ENCODE measurements at places on chromosomes 12 and 14. TPM values are rescaled to one million over a fixed set of nuclear protein-coding genes. Genes with fewer than 3 reads are reported as not detected.

DNA sequence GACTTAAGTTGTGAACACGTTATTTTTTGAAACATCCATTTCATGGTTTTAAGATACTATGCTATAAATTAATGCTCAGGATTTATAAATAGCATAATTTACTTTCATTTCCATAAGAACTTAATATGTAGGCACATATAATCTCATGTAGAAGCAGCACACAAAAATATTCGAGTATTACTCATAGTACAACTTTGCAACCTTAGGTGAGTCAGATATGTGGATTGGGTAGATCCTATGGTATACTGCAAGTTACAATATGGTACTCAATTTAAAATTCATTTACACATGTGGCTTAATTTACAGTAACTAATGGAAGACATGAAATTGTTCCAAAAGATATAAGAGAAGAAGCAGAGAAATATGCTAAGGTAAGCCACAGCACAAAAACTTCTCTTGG, 26.0 kb downstream of the PSMA3 start:
- DNase-seq, result no peak

Gene DBX2
- not detected for total RNA-seq

DNA sequence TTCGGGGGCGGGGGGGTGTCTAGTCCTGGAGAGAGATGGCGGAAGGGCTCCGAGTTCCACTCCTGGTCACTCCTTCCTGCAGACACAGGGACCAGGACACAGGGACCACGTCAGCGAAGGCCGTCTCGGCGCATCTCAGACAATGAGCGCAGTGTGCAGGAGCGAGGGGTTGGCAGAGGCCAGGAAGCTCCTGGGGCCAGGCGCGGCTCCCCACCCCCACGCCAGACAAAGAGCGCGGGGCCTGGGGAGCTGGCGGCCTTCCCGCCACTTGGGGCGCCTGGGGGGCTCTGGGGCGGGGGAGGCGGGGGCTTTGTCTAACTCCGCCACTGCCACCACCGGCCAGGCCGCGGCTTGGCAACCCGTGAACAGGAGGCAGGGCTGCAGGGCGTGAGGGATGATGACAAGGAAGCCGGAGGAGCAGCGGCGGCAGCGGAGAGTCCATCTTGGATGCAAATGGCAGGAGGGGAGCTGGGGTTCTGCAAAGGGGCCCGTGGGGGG, 2.2 kb downstream of the CDK2AP1 start:
- no peak for DNase-seq

DNA sequence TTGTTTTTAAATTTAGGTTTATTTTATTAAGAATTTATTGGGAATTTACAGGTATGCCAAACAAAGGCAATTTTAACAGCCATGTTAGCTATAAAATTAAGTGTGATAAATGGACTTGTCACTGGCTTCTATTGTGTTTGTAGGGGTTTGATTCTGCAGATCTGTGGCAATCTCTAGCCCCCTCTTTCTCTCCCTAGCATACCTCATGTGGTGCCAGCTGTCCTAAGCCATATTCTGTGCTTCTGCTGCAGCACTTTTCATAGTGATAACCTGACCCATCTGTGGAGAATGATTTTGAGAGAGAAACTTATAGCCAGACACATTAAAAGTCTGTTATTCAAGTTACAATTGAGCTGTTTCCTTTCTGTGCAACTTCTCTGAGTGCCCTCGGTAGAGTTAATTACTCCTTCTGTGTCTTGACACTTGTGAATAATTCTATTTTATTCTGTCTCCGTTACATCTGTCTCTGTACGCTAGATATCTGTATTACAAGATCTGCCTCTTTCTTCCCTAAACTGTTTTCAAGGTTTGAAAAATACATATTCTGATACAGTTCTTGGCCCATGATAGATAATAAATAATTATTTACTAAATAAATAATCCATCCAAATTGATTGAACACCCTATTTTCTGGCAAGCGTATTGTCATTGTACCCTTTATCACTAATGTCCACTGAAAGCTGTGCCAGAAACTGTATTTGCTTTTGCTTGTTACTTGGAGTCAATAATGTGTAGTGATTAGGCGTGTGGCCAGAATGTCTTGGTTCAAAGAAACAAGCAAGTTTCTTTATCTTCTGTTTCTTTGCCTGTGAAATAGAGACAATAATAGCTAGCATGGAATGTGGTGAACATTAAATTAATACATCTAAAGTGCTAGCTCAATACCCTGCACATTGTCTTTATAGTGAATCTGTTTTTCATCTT, 40.0 kb downstream of the FRS2 start:
- DNase-seq, result no peak

Gene PLA2G1B
- not detected for total RNA-seq

Gene TM9SF1
- 37.3 TPM for total RNA-seq

Gene PIWIL1
- total RNA-seq, result not detected

Gene IL23A
- total RNA-seq, result not detected
